ENCODE measurements at places on chromosomes 5 and 9.

DNA sequence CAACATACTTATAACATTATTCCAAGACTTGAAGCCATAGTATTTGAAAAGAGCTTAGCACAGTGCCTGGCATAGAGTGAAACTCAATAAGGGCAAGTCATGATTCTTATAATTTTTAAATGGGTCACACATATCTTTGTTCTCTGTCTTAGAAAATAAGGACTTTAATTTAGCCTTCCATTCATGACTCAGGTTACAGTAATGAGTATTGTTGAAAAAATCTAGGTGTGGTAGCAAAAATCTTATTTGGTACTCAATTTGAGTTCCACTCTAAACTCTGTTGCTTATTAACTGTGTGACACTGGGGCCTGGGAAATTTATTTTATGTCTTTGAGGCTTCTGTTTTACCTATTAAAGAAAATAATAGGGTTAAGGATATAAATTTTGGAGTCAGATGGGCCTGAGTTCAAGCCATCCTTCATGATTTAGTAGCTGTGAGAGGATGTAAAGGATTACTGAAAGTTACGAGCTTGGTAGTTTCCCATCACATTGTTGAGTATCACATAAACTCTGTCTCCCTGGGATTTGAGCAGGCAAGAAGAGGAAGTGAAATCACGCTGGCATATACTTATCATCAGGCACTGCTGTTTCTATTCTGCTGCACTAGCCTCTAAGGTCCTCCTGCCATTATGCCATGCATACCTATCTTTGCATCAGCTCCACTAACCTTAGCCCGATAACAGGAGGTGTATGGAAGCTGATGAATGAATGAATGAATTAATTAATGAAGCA, 1.5 kb downstream of the SPINK9 start:
- no peak for DNase-seq

DNA sequence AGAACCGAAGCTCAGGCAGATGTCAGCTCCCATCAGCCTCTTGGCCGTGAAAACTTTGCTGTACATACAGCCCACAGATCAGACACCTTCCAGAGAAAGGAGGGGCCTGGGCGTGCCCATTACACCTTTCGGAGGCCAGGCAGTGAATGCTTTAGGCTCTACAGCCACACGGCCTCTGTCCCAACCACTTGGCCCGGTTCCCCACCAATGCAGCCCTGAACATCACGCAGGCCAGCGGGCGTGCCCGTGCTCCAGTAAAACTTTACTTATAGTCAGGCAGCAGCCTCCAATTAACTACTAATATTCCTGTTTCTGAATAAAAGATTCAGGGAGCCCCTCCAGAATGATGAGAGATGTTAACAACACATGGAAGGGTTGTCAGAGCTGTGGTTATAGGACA, 23.9 kb downstream of the LPCAT1 start:
- DNase-seq: no peak

DNA sequence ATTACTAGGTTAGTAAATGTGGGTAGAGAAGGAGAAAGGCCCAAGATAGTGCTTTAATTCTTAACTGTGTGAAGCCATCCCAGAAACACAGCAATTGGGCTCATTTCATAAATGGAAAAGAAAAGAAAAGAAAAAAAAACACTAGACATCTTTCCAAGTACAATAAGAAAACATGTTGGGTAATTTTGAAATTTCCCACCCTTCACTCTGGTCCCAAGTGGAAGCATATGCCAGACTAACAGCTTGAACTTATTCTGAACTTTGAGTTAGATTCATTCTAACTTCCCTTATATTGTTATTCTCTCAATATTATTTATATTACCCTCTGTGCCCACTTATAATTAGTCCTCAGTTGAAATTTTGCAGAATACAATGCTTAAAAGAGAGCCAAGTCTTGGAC, 113.4 kb upstream of the GHR start:
- no peak for DNase-seq

DNA sequence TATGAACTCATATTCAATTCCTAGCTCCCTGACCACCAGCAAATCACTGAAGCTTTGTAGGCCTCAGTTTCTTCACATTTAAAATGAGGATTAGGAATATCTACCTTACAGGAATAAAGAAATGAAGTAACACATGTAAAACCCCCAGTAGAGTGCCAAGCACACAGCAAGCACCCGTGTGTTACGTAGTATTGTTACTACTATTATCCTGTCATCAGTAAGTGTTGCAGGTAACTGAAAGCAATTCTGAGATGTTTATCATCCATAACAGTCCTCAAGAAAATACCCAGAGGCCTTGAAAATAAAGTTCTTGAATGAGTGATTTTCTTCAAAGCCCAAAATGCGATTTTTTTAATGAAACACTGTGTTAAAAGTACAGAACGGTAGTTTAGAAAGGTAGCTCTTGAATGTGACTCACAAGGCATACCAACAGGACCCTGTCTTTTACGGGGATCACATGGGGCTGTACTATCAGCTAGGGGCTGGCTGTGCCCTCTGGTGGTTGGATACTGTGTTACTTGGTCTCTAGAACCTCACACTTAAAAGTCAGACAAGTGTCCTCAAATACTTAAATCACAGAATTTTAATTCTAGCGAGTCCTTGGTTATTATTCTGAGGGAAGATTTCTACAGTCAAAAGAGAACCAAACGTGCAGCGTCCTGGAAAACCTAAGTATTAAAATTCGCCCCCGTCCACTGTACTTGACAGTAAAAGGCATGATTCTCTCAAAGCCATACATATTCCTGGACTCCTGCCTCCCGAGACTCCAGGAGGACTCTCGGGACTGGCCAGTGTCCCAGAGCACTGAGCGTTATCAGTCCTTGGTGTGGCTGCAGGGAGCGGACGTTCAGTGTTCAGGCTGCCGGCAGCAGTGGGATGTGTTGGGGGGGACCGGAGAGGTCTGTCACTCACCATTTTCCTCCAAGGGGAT, 725 bp downstream of the NDUFB6 start:
- DNase-seq: peak; percentile 6

- DNase-seq: no peak
Observed at GRCh38 chr5:175802361-175802760, 69.0 kb upstream of the CPLX2 start.

DNA sequence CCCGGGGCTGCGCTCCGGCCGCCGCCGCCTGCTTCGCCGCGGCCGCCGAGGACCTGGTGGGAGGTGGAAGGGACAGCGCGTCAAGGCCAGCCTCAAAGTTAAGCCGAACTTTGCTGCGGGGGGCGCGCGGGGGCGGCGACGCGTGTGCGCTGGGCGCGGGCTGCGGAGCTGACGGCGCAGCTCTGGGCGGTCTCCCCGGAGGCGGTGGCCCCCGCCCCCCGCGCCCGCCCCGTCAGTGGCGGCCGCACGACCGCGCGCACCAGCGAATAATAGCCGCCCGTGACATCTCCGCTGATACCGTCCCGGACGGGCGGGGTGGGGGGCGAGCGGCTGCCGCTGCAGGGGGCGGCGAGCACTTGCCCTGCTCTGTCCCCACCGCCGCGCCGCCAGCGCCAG, 579 bp upstream of the FAM78A start:
- no peak for DNase-seq

- DNase-seq: no peak
Observed at GRCh38 chr5:145544401-145544800, 290.7 kb downstream of the PRELID2 start.

DNA sequence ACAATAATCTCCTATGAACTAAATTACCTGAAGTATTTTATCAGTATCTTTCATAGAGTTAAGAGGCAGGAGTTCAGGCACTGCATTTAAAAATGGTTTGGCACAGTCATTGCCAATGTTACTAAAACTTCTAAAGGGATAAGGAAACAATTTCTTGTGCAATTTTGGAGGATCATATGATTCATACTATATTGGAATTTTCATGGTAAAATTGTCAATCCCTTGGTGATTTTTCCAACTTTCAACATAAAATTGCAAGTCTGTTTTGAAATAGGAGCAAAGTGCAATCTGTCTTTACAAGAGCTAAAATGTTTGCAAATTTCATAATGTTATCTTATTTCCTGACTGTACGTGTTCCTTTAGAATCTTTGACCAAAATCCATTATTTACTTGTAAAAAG, 211.1 kb downstream of the DMRTA1 start:
- no peak for DNase-seq
